ENCODE measurements at places on chromosomes 3 and 15.
A peak's percentile ranks its signal among the peaks of the same experiment; 100 is the strongest.

DNA sequence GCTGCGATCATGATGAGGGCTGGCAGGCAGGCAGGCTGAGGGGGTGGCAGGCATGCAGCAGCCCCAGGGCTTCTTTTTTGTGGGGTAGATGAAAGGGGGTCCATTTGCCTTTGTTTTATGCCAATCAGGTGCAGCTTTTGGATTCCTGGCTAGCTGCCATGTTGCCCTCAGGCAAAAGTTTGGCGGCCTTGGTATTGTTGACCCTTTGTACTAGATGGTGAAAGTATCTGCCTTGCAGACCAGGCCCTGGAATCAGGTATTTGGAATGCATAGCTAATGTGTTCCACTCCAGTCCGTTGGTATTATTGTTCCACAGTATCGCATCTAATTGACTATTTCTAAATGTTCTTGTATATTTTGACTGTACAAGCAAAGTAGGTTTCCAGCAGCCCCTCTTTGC lies 35.0 kb downstream of the EEFSEC start:
- no peak for DNase-seq

GRCh38 chr15:48602358-48603122 lies 43.0 kb downstream of the FBN1 start:
- DNase-seq: no peak

DNA sequence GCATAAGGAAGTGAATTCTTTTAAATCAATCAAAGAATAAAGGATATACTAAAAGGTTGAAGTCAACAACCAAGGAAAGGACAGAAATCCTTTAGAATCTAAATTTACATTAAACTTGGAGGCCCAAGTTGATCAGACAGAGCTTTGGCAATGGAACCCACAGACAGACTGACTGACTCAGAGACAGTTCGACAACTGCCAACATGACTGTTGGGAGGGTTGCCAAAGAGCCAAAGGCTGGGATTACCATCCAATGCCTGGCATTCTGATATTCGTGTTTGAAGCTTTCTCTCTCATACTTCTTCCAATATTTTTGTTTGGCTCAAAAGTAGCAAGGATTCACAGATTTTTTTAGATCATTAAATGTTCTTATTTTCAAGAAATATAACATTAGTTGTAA lies 406.1 kb downstream of the PLCL2 start:
- DNase-seq: no peak

GRCh38 chr15:87707566-87708130 lies 548.9 kb downstream of the NTRK3 start:
- DNase-seq: no peak

DNA sequence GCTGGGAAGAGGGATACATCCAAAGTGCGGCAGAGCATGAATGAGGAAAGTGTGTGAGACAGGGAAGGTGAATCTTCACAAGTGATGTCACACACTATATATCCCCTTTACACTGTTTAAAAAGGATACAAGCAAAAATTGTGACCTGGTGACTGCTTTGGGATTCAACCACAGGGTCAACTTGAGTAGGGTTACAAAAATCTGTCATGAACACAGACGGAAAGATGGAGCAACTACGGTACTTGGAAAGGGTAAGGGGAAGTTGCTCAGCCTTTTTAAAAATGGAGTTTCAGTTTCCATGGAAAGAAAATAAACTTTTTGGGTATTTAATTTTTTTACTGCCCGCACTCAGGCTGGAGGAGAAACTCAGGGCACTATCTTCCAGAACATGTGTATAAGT lies 60.3 kb downstream of the B3GNT5 start:
- DNase-seq: no peak

- DNase-seq: no peak
Measured at GRCh38 chr3:31132132-31132769, 237.8 kb upstream of the GADL1 start.

- no peak for DNase-seq
Measured at GRCh38 chr15:75947092-75947491, 43.4 kb downstream of the FBXO22 start.

- no peak for DNase-seq
Measured at GRCh38 chr3:18567293-18567692, 142.2 kb upstream of the SATB1 start.

- DNase-seq: no peak
Measured at GRCh38 chr3:185971579-185971978, 33.8 kb upstream of the TRA2B start.

GRCh38 chr3:98361289-98361688 lies 7.6 kb downstream of the OR5K4 start:
- no peak for DNase-seq

GRCh38 chr3:38283810-38284755 lies 2.0 kb downstream of the SLC22A14 start:
- no peak for DNase-seq

DNA sequence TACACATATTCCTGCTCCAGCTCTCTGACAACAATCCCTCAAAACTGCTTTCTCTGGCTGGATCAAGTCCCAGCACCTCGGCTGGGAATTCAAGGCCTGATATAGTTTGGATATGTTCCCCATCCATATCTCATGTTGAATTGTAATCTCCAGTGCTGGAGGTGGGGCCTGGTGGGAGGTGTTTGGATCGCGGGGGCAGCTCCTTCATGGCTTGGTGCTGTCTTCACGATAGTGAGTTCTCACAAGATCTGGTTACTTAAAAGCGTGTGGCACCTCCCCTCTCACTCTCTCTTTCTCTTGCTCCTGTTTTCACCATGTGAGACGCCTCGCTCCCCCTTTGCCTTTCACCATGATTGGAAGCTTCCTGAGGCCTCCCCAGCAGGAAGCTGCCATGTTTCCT lies 47.4 kb upstream of the SYN2 start:
- no peak for DNase-seq

DNA sequence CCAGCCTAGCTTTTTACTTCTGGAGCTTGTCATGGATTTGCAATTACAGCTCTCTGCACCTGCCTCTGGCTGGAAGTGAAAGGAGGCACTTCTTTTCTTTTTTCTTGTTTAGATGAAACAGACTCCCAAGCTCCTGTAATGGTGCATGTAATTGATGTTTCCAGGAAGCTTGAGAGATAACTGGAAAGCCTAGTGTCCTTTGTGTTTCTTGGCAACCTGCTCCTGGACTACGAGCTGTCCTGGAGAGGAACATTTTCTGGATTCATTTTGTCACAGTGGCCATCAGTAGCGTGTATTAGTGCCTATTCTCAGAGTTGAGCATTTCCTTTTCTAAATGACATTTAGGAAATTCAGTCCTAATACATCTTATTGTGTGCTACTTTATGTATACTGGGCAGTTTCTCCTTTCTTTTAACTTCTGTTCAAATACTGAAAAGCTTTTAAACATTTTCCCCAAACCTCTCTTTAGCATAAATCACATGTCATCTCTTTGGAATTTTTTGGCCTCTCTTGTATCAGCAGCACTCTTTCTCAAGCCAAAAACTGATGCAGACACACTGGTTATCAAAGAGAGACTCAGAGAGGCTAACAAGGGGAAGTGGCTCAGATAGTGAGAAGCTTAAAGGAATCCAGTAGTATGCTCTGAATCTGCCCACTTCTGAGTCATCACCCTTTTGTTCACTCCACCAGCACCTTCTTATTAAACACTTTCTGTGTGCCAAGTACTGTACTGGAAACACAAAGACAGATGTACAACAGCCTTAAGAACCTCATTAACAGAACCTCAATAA lies 62.6 kb upstream of the SLC2A2 start:
- no peak for DNase-seq

DNA sequence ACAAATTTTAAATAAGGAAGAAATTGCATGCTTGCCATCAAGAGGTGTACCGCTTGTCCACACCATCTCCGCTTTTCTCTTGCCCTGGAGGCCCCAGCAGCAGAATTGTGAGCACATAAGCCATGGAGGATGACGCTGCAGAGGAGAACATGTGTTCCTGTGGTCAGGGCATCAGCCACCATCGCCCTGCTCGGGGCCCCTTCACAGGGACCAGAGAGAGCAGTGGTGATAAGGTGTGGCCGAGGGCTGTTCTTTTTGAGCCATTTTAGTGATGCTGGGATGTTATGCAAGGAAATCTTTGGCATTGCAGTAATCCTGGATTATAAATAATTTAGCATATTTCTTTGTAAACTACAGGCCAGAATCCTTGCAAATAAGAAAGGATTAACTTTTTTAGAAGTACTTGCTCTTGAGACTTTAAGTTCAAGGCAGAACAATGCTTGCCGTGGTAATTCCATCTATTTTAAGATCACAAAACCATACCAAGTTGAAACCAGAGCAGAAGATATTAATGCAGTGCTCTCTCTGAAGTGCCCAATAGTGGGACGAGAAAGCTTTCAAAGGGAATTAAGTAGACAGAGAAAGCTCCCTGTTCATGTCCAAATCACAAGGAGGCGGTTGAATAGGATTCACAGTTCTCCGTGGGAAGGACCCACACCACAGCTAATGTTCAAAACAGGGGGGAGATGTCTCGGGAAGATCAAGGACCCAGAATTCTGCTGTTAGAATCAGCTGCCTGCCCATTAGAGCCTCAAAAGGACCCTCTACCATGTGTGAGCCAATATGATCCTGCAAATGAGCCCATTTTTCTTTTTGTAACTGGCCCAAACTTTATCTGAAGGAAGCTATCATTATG lies 338.5 kb downstream of the RORA start:
- no peak for DNase-seq

- peak; percentile 46 for DNase-seq
Measured at GRCh38 chr3:13544293-13544831, 4.6 kb upstream of the FBLN2 start.

GRCh38 chr15:61390138-61390537 lies 161.0 kb upstream of the RORA start:
- no peak for DNase-seq

DNA sequence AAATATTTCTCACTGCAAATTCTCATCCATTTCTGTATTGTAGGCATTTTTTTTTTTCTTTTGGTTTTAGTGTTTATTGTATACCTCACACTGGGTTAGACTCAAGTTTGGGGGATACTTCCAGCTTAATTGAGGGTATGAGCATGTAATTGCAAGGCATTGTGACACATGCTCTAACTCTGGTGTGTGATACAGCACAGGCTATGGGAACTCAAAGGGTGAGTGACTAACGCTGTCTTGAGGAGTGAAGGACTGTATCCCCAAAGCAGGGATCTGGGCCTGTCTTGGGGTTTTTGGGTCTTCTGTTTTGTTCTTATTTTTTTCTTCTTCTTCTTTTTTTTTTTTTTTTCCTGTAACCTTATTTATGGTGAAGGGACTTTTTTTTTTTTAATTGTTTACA lies 26.9 kb downstream of the MAP2K1 start:
- DNase-seq: no peak
